Hematopoietic multipotent progenitor cell treated with erythropoietin and hydrocortisone succinate and interleukin-3 and kit ligand, for 4 days (in vitro differentiated cells): ENCODE measurements at places on chromosomes 12 and 14.
A peak's percentile ranks its signal among the peaks of the same experiment; 100 is the strongest.

DNA sequence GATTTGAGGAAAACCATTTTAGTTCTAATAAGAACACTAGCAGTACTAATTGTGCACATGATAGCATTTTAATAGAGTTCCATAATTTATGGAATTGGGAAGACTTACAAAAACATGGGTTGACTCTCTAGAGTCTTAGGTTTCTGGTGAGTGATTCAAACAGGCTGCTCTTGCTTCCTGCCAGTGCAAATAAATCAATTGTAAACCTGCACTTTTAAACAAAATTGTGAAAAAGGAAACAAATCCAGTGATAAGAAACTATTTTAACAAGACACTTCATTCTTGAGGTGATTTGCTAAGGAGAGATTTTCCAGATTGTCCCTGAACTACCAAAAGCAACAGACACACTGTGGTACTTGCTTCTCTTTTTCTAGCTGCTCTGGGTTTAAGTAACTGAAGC lies 112.2 kb downstream of the CACNA1C start:
- DNase-seq = no peak

- no peak for DNase-seq
These were observed 84.3 kb upstream of the NELL2 start for GRCh38 chr12:44960423-44960822.

DNA sequence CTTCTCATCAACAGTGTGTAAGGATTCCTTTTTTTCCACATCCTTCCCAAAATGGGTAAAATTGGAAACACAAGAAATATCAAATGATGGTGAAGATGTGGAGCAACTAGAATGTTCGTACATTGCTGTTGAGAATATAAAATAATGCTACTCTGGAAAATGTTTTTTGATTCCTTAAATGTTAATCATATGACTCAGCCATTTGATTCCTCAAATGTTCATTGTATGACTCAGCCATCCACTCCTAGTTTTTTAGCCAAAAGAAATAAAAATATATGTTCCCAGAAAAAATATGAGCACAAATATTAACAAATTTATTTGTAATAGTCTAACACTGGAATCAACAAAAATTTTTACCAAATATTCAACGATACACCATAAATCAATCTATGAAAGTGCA lies 1108.6 kb downstream of the LRFN5 start:
- no peak for DNase-seq

DNA sequence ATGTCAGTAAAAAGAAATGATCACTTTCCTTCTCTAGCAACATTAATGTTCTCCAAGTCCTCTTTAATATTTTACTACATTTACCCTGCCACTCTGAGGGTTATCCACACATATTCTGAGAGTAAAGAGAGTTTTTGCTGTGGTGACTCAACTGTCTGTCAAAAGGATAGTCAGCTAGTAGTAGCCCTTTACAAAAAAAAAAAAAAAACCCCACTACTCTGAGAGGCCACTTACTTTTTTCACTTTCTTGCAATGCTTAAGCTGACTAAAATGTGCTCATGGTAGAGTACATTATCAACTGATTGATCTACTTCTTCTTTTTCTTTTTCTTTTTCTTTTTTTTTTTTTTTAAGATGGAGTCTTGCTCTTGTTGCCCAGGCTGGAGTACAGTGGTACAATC lies 27.6 kb upstream of the PPM1A start:
- DNase-seq = peak; percentile 63

GRCh38 chr12:108635201-108635996 lies 1.7 kb upstream of the SELPLG start:
- peak; percentile 91 for DNase-seq

DNA sequence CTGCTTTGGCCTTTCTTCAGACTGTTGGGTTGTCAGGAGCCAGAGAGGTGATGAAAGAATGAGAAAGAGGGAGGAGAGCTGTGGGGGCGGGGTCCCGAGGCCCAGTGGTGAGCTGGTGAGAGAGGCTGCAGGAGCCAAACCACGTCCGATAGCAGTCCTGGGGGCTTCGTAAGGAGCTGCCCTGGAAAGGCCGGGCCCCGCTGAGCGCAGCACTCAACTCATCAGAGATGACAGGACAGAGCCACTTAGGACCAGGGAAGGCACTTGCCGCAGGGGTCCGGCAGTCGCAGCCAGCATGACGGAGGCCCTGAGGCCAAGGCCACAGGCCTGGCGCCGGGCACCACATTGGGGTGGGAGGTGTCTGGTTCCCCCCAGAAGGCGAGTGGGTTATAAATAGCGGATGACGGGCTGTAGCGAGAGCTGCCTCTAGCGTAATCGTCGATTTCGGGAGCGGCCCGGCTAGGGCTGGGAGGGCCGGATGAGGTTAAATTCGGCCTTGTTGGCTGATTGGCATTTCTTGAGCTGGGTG lies 179.0 kb downstream of the TSPAN9 start:
- DNase-seq = no peak

DNA sequence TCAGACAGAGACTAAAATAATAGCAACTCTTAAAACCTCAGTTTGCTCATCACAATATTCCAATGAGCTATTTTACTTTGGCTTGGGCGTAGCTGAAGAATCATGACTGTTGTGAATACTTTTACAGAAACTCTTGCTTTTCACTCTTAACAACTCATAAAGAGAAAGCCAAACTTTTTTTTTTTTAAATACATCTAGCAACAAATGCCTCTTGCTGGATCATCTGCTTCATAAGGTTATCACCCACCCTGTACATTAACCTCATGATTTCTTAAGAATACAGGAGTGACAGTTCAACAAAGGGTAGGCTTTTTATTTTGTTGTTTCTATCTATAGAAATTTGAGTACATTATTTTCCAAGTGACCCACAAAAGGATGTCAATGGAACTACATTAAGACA lies 307.4 kb upstream of the DDHD1 start:
- DNase-seq = no peak
